Effector memory CD8-positive, alpha-beta T cell (primary cell): ENCODE measurements at places on chromosomes 7 and 10.

DNA sequence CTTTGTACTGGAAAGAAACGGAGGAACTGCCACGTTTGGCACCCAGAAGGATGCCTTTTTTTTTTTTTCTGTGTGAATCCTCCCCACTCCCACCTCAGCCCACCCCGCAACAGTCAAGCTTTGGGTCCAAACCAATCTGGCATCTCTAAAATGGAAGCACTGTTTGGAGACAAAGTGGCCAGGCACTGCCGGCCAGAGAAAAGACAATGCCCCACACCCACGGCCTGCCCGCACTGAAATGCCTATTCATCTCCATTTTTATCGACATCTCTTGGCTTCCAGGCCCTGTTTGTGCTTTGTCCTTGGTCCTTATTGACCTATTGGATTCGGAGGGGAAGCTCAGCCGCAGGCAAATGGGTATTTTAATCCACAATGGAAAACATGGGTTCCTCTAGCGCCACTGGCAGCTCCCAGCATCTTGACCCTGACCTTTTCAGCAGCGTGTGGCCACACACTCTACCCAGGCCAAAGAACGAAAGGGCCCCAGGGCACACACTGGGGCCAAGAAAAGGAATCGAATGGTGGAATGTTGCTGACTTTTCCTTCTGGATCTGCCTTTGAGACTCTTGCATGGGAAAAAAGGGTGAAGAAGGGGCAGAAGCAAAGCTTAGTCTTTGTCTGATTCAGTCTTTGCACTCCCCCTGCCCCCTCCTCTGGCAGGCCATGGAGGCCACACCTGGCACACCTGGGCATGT is 162.6 kb upstream of the CDCA7L start:
- peaks cover 3% of the 10 kb centered on the region for H3K4me1 ChIP-seq
- H3K27ac ChIP-seq = no peak overlapping the region
- H3K4me3 ChIP-seq = no peak overlapping the region
- peaks cover 42% of the 10 kb centered on the region for H3K27me3 ChIP-seq

- no peak for DNase-seq
- H3K27me3 ChIP-seq = peaks cover 48% of the 10 kb centered on the region
- no peak overlapping the region for H3K4me3 ChIP-seq
- no peaks in the 10 kb centered on the region for H3K36me3 ChIP-seq
- no peaks in the 10 kb centered on the region for H3K4me1 ChIP-seq
- no peak overlapping the region for H3K27ac ChIP-seq
Observed at GRCh38 chr7:116487907-116488521, 11.5 kb upstream of the CAV2 start.

- H3K4me3 ChIP-seq = no peak overlapping the region
- no peaks in the 10 kb centered on the region for H3K4me1 ChIP-seq
- H3K27ac ChIP-seq = no peak overlapping the region
- no peaks in the 10 kb centered on the region for H3K36me3 ChIP-seq
- no peak for DNase-seq
Observed at GRCh38 chr7:136976504-136977251, 108.2 kb downstream of the CHRM2 start.

GRCh38 chr7:143321734-143322133 is 5.8 kb downstream of the CLCN1 start:
- no peak for DNase-seq
- peak overlapping the region; percentile 32 for H3K27ac ChIP-seq
- no peaks in the 10 kb centered on the region for H3K36me3 ChIP-seq
- no peak overlapping the region for H3K4me3 ChIP-seq
